Trophoblast cell (in vitro differentiated cells and primary cell): ENCODE measurements at places on chromosomes 13 and 19.

GRCh38 chr13:95317039-95317989, 16.1 kb upstream of the ABCC4 start:
- H3K36me3 ChIP-seq: no peaks in the 10 kb centered on the region
- H3K4me1 ChIP-seq: no peaks in the 10 kb centered on the region
- H3K27ac ChIP-seq: no peak overlapping the region
- H3K4me3 ChIP-seq: no peak overlapping the region

GRCh38 chr19:56252699-56253422, 19.7 kb upstream of the EDDM13 start:
- no peak overlapping the region for H3K27ac ChIP-seq
- peak; percentile 76 for DNase-seq
- no peaks in the 10 kb centered on the region for H3K4me1 ChIP-seq
- no peaks in the 10 kb centered on the region for H3K27me3 ChIP-seq
- no peaks in the 10 kb centered on the region for H3K36me3 ChIP-seq

GRCh38 chr13:58566176-58566575, 934.6 kb downstream of the PCDH17 start:
- no peak for DNase-seq
- H3K27ac ChIP-seq: no peak overlapping the region
- H3K4me3 ChIP-seq: no peak overlapping the region
- H3K4me1 ChIP-seq: no peaks in the 10 kb centered on the region
- no peaks in the 10 kb centered on the region for H3K27me3 ChIP-seq

DNA sequence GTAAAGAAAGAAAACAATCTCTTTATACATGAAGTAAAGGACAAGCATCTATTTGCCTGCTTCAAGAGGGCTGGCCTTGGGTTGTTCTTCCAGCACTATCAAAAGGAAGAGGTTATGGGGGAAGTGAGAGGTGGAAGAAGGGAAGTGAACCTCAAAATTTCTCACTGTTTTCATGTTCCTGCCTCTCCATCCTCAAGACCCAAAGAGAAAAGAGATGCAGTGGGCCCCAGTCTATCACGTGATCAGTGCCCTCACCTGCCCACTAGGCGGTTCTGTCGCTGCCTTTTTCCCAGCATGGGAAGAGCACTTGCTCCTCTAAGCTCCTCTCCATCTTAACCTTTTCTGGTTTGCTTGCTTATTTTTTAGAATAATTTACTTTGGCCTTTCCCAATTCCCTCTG, 6.2 kb upstream of the USP12 start:
- H3K4me1 ChIP-seq: peaks cover 3% of the 10 kb centered on the region
- no peaks in the 10 kb centered on the region for H3K36me3 ChIP-seq
- H3K27me3 ChIP-seq: no peaks in the 10 kb centered on the region
- peak; percentile 21 for DNase-seq
- H3K27ac ChIP-seq: no peak overlapping the region
